ENCODE measurements at places on chromosomes 11 and 22. TPM values are rescaled to one million over a fixed set of nuclear protein-coding genes. Genes with fewer than 3 reads are reported as not detected.

DNA sequence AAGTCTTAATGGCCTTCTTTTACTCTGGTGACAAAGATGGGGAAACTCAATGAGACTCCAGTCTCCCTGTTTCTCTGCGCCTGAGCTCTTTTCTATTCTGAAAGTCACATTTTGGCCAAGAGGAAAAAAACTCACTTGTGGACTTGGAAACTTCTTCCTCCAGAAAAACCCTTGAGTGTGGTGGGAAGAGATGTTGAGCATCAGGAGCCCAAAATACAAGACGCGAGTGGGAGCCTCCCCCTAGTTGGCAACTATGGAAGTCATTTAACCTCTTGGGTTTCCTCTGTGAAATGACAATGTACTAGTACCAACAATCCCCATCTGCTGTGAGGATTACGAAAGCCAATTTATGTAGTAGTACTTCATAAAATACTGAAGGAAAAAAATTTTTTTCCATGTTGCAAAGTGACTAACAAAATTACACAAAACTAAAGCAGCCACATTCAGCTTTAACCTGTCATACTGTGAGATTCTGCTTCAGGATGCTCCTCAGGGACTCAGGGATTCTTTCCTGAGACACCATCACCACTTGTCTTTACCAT lies 524 bp upstream of the SLC25A17 start:
- no peak for DNase-seq

GRCh38 chr22:44809456-44809855 lies 57.1 kb downstream of the ARHGAP8 start:
- DNase-seq = no peak

DNA sequence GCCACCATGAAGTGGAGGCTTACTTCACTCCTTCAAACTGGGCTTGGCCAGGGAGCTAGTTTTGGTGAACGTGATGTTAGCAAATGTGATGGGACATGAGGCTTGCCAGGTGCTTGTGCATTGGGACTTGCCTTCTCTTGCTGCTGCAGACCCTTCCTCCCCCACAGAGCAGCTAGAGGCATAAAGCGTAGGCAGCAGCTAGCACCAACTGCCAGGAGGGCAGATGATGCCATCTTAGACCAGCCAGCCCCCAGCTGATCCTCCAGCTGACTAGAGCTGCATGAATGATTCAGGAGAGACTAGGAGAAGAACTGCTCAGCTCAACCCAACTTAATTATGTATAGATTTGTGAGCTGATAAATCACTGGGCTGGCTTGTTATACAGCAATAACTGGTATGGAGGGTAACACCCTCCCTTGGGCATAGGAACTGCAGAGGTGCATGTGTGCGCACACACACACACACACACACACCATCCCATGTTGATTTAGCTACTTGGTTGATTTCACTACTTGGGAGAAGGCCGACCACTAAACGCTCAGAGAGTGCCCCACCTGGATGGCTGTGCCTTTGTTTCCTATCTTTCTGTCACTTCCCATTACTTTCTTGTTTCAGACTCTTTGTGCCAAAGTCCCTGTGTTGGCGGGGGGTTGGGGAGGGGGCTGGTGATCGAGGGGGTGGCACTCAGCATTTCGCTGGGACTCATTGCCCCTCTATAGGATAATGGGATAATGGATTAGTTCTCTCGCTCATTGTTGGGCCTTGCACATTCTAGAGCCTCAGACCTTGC lies 202.8 kb downstream of the ADAMTS15 start:
- DNase-seq = no peak

NXPE2 gene
- not detected for total RNA-seq

FEN1 gene
- 7.6 TPM for total RNA-seq

DNA sequence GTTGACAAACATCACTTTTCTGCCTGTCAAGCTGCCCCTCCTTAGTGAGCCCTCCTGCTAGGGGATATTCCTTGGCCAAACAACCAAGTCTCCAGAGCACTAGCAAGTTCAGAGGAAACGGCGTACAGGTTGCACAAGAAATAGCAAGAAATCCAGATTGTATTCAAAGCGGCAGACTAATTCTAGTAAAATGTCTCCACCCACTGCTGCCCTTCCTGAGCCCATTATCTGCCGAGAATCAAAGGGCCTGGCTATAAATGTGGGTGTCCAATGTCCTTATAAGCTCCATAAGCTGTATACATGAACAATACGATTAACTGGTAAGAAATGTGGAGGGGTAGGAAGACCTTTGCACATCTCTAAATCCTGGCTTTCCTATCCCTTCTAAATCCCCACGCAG lies 44.0 kb upstream of the AKIP1 start:
- no peak for DNase-seq

GRCh38 chr11:73353422-73353821 lies 22.8 kb upstream of the RELT start:
- no peak for DNase-seq

DNA sequence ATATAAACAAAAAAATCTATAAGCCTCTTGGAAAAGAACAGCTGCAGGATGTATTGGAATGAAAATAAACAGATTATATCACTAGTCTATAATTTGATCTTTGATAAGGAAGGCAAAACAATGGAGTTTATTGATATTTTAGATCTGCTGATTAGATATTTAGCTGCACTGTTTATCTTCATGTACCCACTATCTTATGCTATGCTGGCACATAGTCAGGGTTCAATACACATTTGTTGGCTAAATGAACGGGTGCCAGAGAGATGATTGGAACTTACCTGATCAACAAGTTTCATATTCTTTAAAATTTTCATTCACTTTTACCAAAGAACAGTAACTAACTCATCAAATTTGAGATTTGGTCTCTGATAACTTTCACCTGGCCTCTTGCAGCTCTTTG lies 26.9 kb downstream of the MMP20 start:
- no peak for DNase-seq

- no peak for DNase-seq
Observed at GRCh38 chr11:116217006-116217405, 555.8 kb downstream of the BUD13 start.

DNA sequence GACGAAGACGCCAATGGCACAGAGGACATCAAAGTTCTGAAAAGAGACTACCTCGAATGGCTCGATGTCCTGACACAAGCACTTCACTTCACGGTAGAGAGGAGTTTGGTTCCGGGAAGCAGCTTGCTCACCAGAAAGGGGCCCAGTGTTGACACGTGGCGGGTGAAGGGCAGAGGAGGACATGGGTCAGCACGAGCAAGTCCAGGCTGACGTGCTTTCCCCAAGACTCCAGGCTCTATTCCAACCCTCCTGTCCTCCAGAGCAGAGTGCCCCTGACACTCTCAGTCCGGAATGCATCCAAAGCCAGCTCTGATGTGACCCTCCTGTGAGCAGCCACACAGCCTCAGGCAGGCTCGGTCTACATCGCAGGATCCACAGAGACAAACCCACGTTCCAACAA lies 77.5 kb upstream of the BID start:
- no peak for DNase-seq

EMID1 gene
- total RNA-seq = 1.8 TPM

DNA sequence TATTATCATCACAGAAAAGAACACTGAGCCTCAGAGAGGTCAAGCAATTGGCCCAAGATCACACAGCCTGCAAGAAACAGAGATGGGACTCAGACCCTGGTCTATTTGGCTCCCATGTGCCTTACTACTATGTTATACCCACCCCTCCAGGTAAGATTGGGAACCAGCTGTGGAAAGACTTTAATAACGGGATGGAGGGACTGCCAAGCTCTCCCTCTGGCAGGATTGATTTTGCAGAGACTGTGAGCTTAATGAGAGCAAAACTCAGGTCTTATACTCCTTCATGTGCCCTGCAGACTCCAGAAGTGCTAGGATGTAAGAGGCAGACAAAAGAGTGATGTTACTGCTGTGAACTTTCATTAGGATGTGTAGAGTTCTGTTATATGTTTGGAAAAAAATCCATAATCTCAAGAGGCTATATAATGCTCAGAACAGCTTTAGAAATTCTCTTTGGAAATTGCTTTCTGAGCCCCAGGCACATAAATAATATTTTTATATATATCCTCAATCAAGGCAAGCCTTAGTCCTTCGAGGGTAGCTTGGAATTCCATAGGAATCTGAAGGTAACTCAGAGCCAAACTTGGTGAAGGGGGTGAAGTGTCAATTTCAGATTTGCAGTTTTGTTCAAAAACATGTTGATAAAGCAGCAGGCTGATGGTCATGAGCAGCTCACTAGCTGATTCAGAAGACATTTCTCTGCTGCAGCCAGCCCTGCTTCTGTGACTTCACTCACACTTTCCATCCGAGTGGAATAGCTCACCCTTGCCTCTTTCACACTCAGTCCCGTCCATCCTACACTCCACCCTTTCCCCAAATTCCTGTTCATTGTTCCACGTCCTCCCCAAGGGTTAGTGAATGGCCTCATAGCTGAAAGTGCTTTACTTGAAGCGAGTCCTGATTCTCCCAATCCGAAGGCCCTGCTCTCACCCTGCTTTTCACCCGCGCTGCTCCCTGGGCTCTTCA lies 188.8 kb downstream of the SNX19 start:
- DNase-seq = no peak

DNA sequence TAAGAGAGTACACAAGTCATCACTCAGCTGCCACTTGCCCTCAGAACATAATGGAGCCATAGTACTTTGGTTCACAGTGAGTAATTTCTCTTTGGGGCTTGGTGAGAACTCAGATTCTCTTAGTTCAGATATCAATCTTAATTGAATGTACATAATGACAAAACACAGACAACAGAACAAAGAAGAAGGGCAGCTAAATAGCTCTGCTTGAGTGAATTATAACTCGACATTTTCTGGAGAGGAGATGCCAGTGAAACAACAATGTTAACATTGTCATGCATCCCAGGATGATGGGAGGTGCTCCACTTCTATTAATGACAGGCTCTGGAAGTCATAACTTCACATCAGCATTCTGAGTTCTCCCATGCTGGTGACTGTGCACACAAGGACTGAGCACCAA lies 508.1 kb downstream of the TMEM135 start:
- DNase-seq = no peak

DNA sequence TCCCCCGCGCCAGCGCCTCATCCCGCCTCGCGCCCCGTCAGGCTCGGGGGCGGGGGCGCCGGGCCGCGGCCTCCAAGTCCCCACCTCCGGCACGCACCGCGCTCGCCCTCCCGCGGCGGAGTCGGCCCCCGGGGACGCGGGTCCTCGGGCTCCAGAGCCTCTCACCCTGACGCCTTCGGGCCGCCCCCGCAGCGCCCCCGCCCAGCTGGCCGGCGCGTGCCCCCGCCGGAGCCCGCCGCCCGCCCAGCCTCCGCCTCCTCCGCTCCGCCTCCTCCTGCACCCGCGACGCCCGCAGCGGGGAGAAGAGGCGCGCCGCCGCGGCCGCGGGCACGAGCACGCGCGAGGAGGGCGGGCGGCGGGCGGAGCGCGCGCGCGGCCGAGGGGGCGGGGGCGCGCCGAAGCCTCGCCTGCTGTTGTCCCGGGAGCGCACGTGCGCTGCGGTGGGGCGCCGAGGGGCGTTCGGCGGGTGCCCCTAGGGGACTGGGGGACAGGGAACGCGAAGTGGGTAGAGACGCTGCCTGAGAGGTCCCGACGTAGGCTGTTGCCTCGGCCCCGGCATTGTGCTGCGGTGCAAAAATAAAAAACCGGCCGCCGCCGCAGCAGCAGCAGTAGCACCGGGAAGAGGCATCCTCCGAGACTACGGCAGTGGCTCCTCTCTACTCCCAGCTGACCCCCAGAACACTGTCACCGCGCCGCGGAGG lies 87.4 kb upstream of the ARHGAP32 start:
- no peak for DNase-seq

GRCh38 chr11:60390419-60390818 lies 5.8 kb upstream of the MS4A14 start:
- no peak for DNase-seq

DNA sequence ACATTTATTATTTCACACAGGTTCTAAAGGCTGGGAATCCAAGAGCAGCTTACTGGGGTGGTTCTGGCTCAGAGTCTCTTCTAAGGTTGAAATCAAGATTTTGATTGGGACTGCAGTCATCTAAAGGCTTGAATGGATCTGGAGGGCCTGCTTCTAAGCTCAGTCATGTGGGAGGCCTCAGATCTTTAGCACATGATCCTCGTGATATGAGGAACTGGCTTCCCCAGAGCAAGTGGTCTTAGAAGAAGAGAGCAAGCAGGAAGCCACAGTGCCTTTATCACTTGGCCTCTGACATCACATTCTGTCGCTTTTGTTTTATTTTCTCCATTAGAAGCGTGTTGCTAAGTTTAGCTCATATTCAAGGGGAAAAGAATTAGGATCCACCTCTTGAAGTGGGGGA lies 88.9 kb downstream of the ARFGAP2 start:
- no peak for DNase-seq

DNA sequence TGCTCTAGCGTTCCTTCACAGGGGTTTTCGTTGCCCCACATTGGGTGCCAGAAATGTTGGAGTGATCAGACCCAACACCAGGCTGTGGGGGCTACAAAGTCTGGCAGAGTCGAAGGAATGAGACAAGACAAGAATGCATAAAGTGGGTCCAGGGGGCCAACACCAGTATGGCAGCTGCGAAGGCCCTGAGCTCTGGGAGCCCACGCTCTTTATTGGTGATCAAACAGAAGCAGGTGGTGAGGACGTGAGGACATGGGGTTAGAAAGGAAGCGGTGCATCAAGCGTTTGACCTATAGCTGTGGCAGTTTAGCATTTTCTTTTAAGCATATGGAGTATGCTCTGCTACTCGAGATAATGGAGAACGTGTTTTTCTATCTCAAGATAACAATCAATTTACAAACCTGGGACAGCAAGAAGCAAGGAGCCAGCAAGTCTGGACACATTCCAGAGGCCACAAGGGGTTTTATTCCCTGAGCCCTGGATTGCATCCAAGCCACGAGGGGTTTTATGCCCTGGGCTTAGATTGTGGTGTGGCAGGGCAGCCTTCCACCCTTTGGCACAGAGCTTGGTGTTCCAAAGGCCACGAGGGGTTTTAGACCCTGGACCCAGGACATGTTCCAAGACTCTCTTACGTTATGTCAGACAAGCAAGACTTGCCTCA lies 3.9 kb upstream of the DNAJB13 start:
- DNase-seq = no peak

GRCh38 chr11:96267001-96267495 lies 75.9 kb downstream of the MAML2 start:
- no peak for DNase-seq

KCNQ1 gene
- total RNA-seq = 5.0 TPM

OR10D3 gene
- not detected for total RNA-seq

DNA sequence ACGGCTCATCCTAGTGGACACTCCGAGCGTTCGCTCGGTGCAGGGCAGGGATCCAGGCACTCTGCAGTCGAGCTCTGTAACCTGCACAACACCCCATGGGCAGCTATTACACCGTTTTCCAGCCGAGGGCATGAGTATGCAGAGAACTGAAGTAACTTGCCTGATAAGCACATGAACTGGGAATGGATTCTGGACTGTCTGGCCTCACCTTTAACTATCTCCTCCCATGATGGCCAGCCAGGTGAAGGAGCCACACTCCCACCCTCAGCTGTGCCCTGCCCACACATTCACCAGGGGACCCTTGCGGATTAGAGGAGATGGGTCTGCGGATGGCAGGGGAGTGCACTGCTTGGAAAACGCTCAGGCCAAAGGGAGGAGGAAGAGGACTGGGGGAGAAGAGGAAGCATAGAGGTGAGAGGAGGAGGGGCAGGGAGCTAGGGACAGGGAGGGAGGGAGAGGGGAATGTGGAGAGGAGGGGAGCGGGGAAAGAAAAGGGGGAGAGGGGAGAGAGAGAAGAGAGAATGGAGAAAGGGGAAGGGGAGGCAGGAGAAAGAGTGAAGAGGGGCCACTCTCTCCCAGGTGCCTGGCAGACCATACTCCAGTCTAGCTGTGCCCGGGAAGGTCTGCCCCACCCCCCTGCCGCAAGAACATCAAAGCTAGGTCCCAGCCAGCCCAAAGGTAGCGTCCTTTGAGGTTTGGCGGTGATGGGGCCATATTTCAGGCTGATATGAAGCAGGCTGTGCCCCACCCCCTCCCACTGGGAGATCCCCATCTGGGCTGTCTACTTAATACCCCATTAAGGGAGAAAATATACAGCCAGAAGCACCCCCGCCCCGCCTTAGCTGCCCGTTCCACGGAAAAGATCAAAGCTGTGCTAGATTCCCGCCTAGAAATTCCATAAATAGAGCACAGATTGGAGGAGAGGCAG lies 33.2 kb upstream of the TCF20 start:
- no peak for DNase-seq

Measured in omental fat pad (tissue), 4 donors.